ENCODE measurements at places on chromosomes 7 and 10. TPM values are rescaled to one million over a fixed set of nuclear protein-coding genes. Genes with fewer than 3 reads are reported as not detected.

Gene CYREN
- 11.1 TPM for total RNA-seq

Gene LDB3
- total RNA-seq: 0.25 TPM

Gene CNPY1
- total RNA-seq: 0.74 TPM

Gene SORBS1
- total RNA-seq: 101 TPM

Gene STX1A
- 64.4 TPM for total RNA-seq

Gene ANKRD61
- total RNA-seq: not detected

Gene DGKI
- 92.0 TPM for total RNA-seq
